Smooth muscle cell of bladder (primary cell): ENCODE measurements at places on chromosomes 2 and 18. TPM values are rescaled to one million over a fixed set of nuclear protein-coding genes. Genes with fewer than 3 reads are reported as not detected.

The CCDC141 gene
- total RNA-seq, result under 0.01 TPM in 1 of 2 replicates, not detected in the other

The CAPN14 gene
- under 0.01 and 0.09 TPM in 2 replicates for total RNA-seq

The GRHL1 gene
- total RNA-seq, result 0.37 and 0.57 TPM in 2 replicates

The ATP6V1C2 gene
- under 0.01 TPM in 1 of 2 replicates, not detected in the other for total RNA-seq

The CCDC85A gene
- under 0.01 and 0.09 TPM in 2 replicates for total RNA-seq

The SAG gene
- total RNA-seq, result not detected in 2 replicates
